Activated CD4-positive, alpha-beta memory T cell treated with anti-CD3 and anti-CD28 coated beads for 36 hours (primary cell): ENCODE measurements at places on chromosomes 2 and 18. TPM values are rescaled to one million over a fixed set of nuclear protein-coding genes. Genes with fewer than 3 reads are reported as not detected.
A peak's percentile ranks its signal among the peaks of the same experiment; 100 is the strongest.

STPG4 gene
- not detected for total RNA-seq

MEIS1 gene
- total RNA-seq = not detected

TMEM178A gene
- 0.29 TPM for total RNA-seq

SCN1A gene
- not detected for total RNA-seq

ABCB6 gene
- total RNA-seq = 11.5 TPM

MAPK4 gene
- not detected for total RNA-seq

TMEM87B gene
- 22.3 TPM for total RNA-seq

XDH gene
- not detected for total RNA-seq

SATB2 gene
- 0.19 TPM for total RNA-seq

SERPINB12 gene
- not detected for total RNA-seq

NLRC4 gene
- total RNA-seq = 0.27 TPM

LIPG gene
- 0.17 TPM for total RNA-seq

GALR1 gene
- not detected for total RNA-seq

TM4SF20 gene
- total RNA-seq = not detected

GPR75 gene
- 0.48 TPM for total RNA-seq

GTF2A1L gene
- total RNA-seq = not detected

BOLL gene
- total RNA-seq = not detected

TBR1 gene
- total RNA-seq = not detected

GRCh38 chr2:63506320-63506719 lies 82.0 kb downstream of the WDPCP start:
- no peaks in the 10 kb centered on the region for H3K27me3 ChIP-seq
- H3K36me3 ChIP-seq = peaks cover 27% of the 10 kb centered on the region
- peaks cover 8% of the 10 kb centered on the region for H3K4me1 ChIP-seq
- DNase-seq = no peak

GRCh38 chr18:13287372-13287771 lies 68.8 kb downstream of the LDLRAD4 start:
- H3K4me3 ChIP-seq = no peak overlapping the region
- no peak overlapping the region for H3K27ac ChIP-seq
- H3K27me3 ChIP-seq = peaks cover 8% of the 10 kb centered on the region
- H3K36me3 ChIP-seq = peaks cover 2% of the 10 kb centered on the region
- no peak for DNase-seq
- peaks cover 69% of the 10 kb centered on the region for H3K4me1 ChIP-seq

GRCh38 chr2:134333646-134334189 lies 79.8 kb downstream of the MGAT5 start:
- H3K27me3 ChIP-seq = no peaks in the 10 kb centered on the region
- H3K36me3 ChIP-seq = peaks cover 23% of the 10 kb centered on the region
- no peak overlapping the region for H3K27ac ChIP-seq
- DNase-seq = no peak
- peaks cover 3% of the 10 kb centered on the region for H3K4me1 ChIP-seq

DNA sequence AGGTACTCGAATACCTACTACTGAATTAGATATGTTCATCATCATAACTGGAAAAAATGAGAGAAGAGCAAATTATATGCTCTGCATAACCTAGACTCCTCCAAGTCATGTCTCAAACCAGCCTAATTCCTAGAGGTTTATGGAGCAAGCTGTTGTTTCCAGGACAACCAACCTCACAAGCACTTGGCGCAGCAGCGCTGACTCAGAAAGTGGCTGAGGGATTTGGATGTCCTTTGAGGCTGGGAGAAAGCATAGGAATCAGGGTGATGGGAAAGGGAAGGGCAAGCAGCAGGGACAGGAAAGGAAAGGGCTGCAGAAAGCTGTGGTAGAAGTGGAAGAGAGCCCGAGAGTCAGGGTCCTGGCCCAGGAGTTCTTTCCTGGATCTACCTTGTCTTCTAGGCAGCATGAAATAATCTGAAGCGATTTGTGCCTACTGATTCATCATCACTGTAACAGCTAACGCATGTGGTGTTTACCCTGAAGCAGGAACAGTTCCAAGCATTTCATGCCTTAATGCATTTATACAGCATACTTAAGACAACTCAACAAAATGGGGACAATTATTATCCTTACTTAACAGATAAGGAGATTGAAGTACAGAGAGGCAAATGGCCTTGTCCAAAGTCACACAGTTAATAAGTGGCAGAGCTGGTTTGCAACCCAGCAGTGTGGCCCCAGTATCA lies 3.7 kb downstream of the PLEK start:
- peaks cover 2% of the 10 kb centered on the region for H3K36me3 ChIP-seq
- no peak for DNase-seq
- H3K27me3 ChIP-seq = peaks cover 2% of the 10 kb centered on the region
- H3K27ac ChIP-seq = no peak overlapping the region

GRCh38 chr2:16718576-16719484 lies 53.2 kb upstream of the CYRIA start:
- no peaks in the 10 kb centered on the region for H3K4me1 ChIP-seq
- H3K27ac ChIP-seq = no peak overlapping the region
- no peak overlapping the region for H3K4me3 ChIP-seq
- H3K36me3 ChIP-seq = no peaks in the 10 kb centered on the region

DNA sequence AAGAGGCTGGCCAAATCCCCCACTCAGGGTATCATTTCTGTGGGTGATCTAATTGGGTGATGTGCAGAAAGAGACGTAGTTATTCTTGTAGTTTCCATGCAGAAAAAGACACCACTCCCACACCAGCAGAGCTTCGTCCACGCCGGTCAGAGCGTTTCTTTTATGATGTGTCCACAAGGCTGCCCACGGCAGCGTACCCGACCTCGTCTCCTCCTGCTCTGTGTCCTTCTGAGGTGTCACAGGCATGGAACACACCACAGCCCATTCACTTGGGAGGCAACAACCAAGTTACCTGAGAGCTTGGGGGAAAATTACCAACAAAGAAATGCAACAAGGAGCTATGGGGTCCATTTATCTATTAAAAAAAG lies 131.3 kb downstream of the PXDN start:
- no peak for DNase-seq
- no peaks in the 10 kb centered on the region for H3K4me1 ChIP-seq
- no peak overlapping the region for H3K27ac ChIP-seq

DNA sequence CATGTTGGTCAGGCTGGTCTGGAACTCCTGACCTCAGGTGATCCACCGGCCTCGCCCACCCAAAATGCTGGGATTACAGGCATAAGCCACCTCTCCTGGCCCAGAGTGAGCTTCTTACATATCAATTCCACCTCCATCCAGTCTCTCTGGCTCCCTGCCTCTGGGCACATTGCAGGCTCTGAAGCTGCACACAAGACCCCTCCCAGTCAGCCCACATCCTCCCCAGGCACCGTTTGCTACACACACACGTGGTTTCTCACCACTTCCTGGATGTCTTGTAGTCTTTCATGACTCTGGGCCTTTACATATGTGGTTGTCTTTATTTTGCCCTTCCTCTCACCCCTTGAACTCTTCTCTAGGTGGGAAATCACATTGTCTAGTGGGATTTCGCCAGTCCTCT lies 64.0 kb upstream of the CABLES1 start:
- peak; percentile 87 for DNase-seq
- peak overlapping the region; percentile 79 for H3K27ac ChIP-seq
- H3K27me3 ChIP-seq = no peaks in the 10 kb centered on the region
- peaks cover 6% of the 10 kb centered on the region for H3K36me3 ChIP-seq

GRCh38 chr2:12110074-12110473 lies 363.6 kb downstream of the LPIN1 start:
- no peaks in the 10 kb centered on the region for H3K36me3 ChIP-seq
- peaks cover 19% of the 10 kb centered on the region for H3K4me1 ChIP-seq
- H3K27ac ChIP-seq = no peak overlapping the region

- no peak for DNase-seq
- H3K36me3 ChIP-seq = no peaks in the 10 kb centered on the region
- H3K27ac ChIP-seq = no peak overlapping the region
- H3K27me3 ChIP-seq = peaks cover 21% of the 10 kb centered on the region
- no peak overlapping the region for H3K4me3 ChIP-seq
- H3K4me1 ChIP-seq = peaks cover 2% of the 10 kb centered on the region
Measured at GRCh38 chr2:205675861-205676516, 6.3 kb upstream of the NRP2 start.

- DNase-seq = no peak
- peaks cover 4% of the 10 kb centered on the region for H3K36me3 ChIP-seq
- no peaks in the 10 kb centered on the region for H3K4me1 ChIP-seq
- no peaks in the 10 kb centered on the region for H3K27me3 ChIP-seq
Measured at GRCh38 chr2:182915369-182916326, 49.2 kb upstream of the FRZB start.

GRCh38 chr2:152581360-152581759 lies 135.9 kb downstream of the PRPF40A start:
- H3K4me3 ChIP-seq = no peak overlapping the region
- no peak overlapping the region for H3K27ac ChIP-seq
- peaks cover 4% of the 10 kb centered on the region for H3K4me1 ChIP-seq
- DNase-seq = no peak
- H3K27me3 ChIP-seq = peaks cover 7% of the 10 kb centered on the region
- H3K36me3 ChIP-seq = no peaks in the 10 kb centered on the region

DNA sequence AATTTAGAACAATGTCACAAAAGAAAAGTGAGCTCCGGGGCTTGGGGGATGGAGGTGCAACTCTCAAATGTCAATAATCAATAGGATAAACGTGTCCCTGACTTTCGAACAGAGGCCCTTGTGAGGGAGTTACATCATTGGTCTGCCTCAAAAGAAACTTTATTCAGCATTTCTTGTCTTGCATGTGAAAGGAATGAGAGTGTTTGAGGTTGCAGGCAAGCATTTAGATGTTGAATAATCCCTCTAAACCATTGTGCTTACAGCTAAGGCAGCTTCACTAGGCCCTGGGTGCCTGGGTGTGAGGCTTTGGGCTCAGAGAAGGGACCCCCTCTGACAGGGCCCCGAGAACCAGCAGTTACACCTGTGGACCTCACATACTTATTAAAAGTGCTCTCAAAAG lies 28.6 kb upstream of the FHL2 start:
- no peak overlapping the region for H3K27ac ChIP-seq
- H3K36me3 ChIP-seq = no peaks in the 10 kb centered on the region
- peaks cover 9% of the 10 kb centered on the region for H3K27me3 ChIP-seq
- H3K4me1 ChIP-seq = peaks cover 17% of the 10 kb centered on the region
- DNase-seq = no peak
- H3K4me3 ChIP-seq = no peak overlapping the region

DNA sequence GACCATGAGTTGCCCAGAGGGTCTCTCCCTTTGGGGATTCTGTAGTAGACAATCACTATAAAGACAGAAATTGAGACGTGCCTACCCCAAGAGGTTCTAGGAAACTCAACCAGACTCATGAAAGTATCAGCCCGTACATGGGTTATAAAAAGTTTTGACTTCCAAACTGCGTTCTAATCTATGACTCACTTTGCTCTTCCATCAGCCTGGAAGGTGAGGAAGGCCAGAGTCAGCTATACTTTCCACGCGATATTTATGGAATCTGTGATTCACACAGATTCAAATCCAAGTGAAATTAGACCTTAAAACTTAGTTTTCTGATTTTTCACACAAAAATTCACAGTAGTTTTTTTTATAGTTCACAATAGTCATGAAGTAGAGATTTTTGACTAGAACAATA lies 7.7 kb upstream of the LYPD1 start:
- no peak overlapping the region for H3K27ac ChIP-seq
- no peaks in the 10 kb centered on the region for H3K4me1 ChIP-seq
- no peak overlapping the region for H3K4me3 ChIP-seq
- peaks cover 2% of the 10 kb centered on the region for H3K27me3 ChIP-seq
- DNase-seq = no peak

GRCh38 chr2:58484221-58484620 lies 243.1 kb upstream of the FANCL start:
- no peak overlapping the region for H3K4me3 ChIP-seq
- peaks cover 8% of the 10 kb centered on the region for H3K27me3 ChIP-seq
- no peaks in the 10 kb centered on the region for H3K36me3 ChIP-seq
- no peak overlapping the region for H3K27ac ChIP-seq

DNA sequence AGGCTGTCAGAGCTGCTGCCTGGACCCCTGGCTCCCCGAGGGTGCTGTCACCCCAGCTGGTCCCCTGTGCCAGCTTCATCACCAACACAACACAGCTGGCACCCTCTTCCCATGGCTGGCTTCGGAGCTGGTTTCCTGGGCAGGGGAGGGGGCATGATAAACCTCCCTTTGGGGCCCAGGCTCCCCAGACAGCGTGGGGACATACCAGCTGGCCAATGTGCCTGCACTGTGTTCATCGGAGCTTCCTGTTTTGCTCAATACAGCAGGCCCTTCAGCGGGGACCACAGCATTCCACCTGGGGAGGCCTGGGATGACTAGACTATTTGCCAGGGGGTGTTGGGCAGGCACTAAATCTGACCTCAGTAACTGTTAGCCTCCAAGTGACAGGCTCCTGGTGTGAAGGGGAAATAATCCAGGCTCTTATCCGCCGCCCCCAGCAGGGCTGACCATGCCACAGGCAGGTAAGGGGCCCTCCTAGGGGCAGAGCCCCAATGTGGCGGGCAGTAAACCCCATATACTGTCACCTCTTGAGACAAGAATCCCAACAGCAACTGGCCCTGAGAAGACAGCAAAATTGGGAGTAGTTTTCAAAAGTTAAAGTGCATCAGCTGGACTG lies 44.6 kb downstream of the EMX1 start:
- no peaks in the 10 kb centered on the region for H3K36me3 ChIP-seq
- H3K27me3 ChIP-seq = no peaks in the 10 kb centered on the region
- no peak overlapping the region for H3K27ac ChIP-seq
- no peak for DNase-seq
- no peaks in the 10 kb centered on the region for H3K4me1 ChIP-seq

GRCh38 chr2:224444021-224444420 lies 42.1 kb upstream of the FAM124B start:
- peaks cover 35% of the 10 kb centered on the region for H3K27me3 ChIP-seq
- H3K27ac ChIP-seq = no peak overlapping the region
- H3K4me1 ChIP-seq = peaks cover 10% of the 10 kb centered on the region
- DNase-seq = no peak
- H3K4me3 ChIP-seq = no peak overlapping the region

DNA sequence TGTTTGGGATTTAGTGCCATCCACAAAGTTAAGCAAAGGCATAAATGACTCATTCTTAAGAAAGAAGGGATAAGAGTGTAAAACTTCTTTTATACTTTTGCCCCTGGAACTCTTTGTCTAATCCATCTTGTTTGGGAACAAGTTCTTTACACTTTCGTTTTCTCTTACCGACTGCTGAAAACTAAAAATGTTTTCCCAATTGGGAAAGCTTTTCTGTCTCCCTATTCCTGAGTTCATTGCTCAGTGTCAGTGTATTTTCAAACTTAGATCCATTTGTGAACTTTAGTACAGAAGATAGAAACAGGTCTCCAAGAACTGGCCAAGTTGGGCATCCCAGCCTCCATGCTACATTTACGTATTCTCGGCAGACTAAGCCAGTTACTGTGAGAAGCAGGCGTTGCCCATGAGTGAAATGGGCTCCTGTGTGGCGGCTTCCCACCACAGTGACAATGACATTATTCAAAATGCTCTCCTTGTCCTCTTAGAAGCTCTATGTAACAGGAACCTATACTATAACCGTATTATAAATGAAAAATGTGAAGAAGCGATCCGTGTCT lies 51.7 kb downstream of the TGOLN2 start:
- no peak for DNase-seq
- H3K36me3 ChIP-seq = no peaks in the 10 kb centered on the region
- H3K27me3 ChIP-seq = no peaks in the 10 kb centered on the region
- no peaks in the 10 kb centered on the region for H3K4me1 ChIP-seq
- H3K27ac ChIP-seq = no peak overlapping the region

GRCh38 chr2:240645346-240645745 lies 20.1 kb downstream of the GPR35 start:
- no peak overlapping the region for H3K4me3 ChIP-seq
- H3K36me3 ChIP-seq = no peaks in the 10 kb centered on the region
- no peak overlapping the region for H3K27ac ChIP-seq
- peaks cover 21% of the 10 kb centered on the region for H3K27me3 ChIP-seq
- H3K4me1 ChIP-seq = peaks cover 2% of the 10 kb centered on the region
- DNase-seq = no peak

- DNase-seq = no peak
- no peak overlapping the region for H3K27ac ChIP-seq
- peaks cover 36% of the 10 kb centered on the region for H3K27me3 ChIP-seq
Measured at GRCh38 chr18:13211534-13211933, 7.0 kb upstream of the LDLRAD4 start.
